ENCODE measurements at places on chromosomes 13 and 19.

DNA sequence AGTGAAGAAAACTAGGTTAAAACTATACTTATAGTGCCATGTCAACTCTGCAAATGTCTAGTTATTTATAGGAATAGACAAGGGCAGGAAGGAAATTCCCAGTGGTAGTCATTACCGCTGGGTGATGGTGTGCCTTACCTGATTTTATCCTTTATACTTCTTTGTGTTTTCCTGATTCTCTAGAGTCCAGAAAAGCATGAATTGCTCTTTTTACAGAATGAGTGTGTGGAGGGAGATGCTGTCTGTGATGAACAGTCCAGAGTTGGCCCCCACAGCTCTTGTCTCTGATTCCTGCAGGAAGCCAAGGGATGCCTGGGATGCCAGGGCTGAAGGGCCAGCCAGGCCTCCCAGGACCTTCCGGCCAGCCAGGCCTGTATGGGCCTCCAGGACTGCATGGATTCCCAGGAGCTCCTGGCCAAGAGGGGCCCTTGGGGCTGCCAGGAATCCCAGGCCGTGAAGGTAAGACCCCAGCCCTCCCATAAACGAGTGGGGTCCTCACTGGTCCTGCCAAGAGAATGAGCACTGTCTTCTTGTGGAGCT lies 83.7 kb downstream of the RAB20 start:
- no peak overlapping the region for H3K27ac ChIP-seq
- no peak for DNase-seq
- H3K4me3 ChIP-seq, result no peak overlapping the region

- no peak overlapping the region for H3K4me3 ChIP-seq
- H3K4me1 ChIP-seq, result peaks cover 14% of the 10 kb centered on the region
- H3K36me3 ChIP-seq, result no peaks in the 10 kb centered on the region
- no peak for DNase-seq
- no peaks in the 10 kb centered on the region for H3K27me3 ChIP-seq
- H3K27ac ChIP-seq, result no peak overlapping the region
Observed at GRCh38 chr19:45171211-45171623, 6.8 kb downstream of the TRAPPC6A start.

- DNase-seq, result no peak
- H3K27me3 ChIP-seq, result peaks cover 10% of the 10 kb centered on the region
- H3K4me3 ChIP-seq, result no peak overlapping the region
- no peak overlapping the region for H3K27ac ChIP-seq
- H3K36me3 ChIP-seq, result no peaks in the 10 kb centered on the region
Observed at GRCh38 chr19:10045371-10045770, 32.1 kb downstream of the RDH8 start.

DNA sequence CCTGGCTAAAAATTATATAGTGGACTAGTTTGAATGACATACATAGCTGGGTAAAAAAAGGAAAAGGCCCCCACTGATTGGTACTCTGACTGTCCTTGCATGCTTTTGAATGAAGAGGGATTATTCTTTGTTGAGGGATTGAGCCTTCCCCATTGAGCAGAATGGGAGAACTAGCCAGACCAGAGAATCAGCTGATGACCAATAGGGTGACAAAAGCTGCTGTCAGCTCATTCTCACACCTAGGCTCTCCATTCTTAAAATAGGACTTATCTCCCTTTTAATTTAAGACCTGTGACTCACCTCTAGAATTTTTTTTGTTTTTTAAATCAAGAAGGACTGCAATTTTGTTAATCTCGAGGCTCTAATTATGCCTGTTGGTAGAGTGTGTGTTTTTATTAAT lies 79.3 kb downstream of the CRYL1 start:
- no peak overlapping the region for H3K4me3 ChIP-seq
- H3K27me3 ChIP-seq, result no peaks in the 10 kb centered on the region
- H3K4me1 ChIP-seq, result peaks cover 5% of the 10 kb centered on the region

DNA sequence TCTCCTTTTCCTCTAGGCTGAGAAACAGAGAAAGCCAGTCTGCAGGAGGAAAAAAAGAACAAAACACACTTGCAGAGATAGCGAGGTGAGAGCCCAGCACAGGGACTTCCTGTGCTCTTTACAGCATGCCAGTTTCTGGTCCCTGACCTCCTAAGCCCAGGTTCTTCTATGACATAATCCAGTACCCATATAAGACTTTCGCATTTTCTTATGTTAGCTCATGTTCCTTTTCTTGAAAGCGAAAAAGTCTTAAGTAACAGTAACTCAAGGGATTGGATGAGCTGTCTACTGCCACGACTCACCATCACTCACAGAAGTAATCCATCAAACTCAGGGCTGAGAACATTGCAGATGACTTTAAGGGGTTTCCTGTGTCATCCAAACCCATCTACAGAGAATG lies 17.4 kb downstream of the CCDC70 start:
- no peaks in the 10 kb centered on the region for H3K36me3 ChIP-seq
- no peaks in the 10 kb centered on the region for H3K27me3 ChIP-seq
- H3K27ac ChIP-seq, result no peak overlapping the region
- H3K4me3 ChIP-seq, result no peak overlapping the region
- H3K4me1 ChIP-seq, result no peaks in the 10 kb centered on the region

DNA sequence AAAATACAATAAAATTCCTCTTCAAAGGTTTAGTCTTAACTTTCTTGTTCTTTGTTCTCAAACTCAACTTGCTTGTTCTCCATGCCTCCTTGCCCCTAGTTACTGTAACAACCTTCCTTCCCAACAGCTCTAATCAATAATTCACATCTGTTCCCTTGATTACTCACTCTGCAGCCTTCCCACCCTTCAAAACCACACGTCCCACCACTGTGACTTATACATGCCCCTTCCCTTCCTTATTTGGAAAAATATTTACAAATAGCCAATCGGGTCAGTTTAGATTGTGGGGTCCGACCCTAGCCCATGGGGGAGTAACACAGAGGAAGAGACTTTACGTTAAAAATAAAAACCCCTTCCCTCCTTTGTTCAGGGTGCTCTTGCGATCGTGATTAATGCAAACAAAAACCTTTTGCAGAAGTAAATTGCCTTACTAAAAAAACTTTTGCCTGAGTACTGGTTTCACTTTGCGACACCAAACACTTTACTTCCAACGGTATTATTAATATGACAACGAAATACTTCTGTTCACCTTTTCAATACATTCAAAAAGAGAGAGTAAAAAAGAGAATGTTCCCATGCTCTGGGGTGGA lies 512 bp upstream of the ZNF93 start:
- DNase-seq, result no peak
- H3K4me1 ChIP-seq, result no peaks in the 10 kb centered on the region
- H3K4me3 ChIP-seq, result no peak overlapping the region
- H3K27me3 ChIP-seq, result no peaks in the 10 kb centered on the region
- no peaks in the 10 kb centered on the region for H3K36me3 ChIP-seq

DNA sequence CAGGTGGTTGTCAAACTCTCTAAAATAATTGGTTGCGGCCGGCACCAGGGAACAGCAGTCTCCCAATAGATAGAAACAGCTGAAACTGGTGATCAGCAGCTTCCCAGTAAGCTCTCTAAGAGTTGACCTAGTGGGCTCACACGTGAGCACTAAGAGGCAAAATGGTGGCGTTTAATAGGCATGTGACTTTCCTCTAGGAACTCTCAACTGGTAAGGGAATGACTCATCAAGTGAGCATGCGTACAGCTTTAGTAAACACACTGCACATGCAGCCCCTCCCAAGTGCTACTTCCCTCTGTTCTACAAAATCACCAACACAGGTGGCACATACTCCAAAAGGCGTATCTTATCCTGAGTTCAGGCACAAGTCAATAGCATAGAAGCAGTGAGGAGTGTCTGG lies 41.7 kb downstream of the TNFSF11 start:
- peaks cover 26% of the 10 kb centered on the region for H3K27me3 ChIP-seq
- no peaks in the 10 kb centered on the region for H3K36me3 ChIP-seq
- no peak for DNase-seq
- H3K27ac ChIP-seq, result no peak overlapping the region

DNA sequence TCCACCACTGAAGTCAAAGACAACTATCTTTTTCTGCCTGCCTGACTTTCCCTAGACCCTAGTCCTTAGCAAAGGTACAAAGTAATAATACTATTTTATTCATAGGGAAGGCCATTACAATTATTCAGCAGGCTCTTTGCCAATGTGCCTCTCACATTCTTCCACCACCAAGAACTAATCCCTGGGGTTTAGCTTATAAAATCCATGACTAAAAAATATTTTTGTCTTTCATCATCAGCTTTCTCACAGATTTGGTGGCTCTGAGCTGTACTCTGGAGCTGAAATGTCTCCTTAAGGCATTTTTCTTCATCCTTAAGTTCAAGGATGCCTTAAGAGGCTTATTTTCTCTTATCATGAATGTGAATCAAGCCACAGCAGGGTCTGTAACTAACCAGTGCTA lies 96.1 kb downstream of the OXGR1 start:
- peaks cover 23% of the 10 kb centered on the region for H3K27me3 ChIP-seq
- no peak overlapping the region for H3K27ac ChIP-seq
- H3K4me1 ChIP-seq, result no peaks in the 10 kb centered on the region
- no peak overlapping the region for H3K4me3 ChIP-seq

GRCh38 chr19:1941146-1942077 lies at the start of gene CSNK1G2:
Gene CSNK1G2 (plus strand): TSS chr19:1941172. CDS start chr19:1969773, 28,601 bp downstream.
- H3K36me3 ChIP-seq, result no peaks in the 10 kb centered on the region
- peak within 1 kb of the TSS; percentile 83 for H3K4me3 ChIP-seq
- DNase-seq, result no peak
- peaks cover 18% of the 10 kb centered on the region for H3K4me1 ChIP-seq
- H3K27me3 ChIP-seq, result no peaks in the 10 kb centered on the region
- peak within 1 kb of the TSS; percentile 95 for H3K27ac ChIP-seq

All from HCT116 (cell line).